ENCODE measurements at places on chromosomes 2 and 18.

- no peak for DNase-seq
These were observed 11.1 kb upstream of the SLC4A10 start for GRCh38 chr2:161613161-161613560.

- no peak for DNase-seq
These were observed 405.2 kb downstream of the ZEB2 start for GRCh38 chr2:144114760-144115159.

- DNase-seq: no peak
These were observed 96.0 kb upstream of the OTOS start for GRCh38 chr2:240236217-240237111.

GRCh38 chr2:168190590-168191336 is 56.6 kb downstream of the STK39 start:
- DNase-seq: no peak

DNA sequence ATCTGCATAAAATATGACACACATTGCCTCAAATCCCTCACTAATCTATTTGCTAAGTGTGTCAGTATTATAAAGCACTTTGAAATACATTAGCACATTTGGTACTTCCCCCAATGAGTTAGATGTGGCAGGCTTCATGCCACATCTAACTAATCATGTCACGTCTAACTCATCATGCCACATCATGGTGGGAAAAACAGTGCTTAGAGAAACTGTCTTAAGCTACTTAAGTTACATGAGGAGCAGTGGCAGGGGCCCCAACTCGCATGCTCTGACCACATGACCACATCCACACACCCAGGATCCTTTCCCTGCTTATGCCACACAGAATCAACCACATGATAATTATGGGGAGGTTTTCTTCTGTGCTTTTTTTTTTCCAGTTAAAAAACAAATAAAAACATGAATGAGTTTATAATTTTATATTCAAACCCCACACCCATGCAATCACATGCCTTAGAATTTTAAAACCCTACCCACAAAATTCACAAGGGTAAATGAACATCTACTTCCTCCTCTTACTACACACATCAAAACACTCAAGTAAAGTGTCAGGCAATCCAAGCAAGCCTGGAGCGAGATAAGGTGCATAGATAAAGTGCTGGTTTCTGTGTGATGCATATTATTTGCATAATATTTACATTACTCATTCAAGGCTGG is 1.6 kb downstream of the ABCA12 start:
- no peak for DNase-seq

DNA sequence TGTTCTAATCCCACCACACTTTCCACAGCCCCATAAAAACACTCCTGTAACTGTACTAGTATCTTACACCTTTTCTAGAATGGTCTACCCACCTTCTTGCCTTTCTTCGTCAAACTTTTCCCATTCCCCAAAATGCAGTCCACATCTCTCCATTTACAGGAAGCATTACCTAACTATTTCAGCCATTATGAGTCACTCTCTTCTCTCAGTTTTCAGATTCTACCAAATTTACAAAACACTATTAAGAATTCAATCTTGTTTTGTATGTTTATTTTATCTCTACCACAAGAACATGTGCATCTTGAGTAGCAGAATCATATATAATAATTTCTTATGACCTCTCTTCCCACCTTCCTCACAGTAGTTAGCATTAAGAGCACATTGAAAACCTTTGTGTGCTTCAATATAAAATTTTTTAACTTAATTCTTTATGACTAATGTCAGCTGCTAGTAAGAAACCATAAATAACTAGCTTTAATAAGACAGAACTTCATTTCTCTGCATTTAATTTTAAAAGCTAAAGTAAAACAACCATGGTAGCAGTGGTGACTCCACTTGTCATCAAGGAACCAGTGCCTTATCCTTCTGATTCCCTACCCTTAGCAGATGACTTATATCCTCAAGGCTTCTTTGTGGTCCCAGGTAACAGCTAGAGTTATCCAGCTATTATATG is 56.6 kb upstream of the MAP2 start:
- DNase-seq: no peak

- DNase-seq: no peak
These were observed 236.7 kb upstream of the MYT1L start for GRCh38 chr2:2567776-2568175.

DNA sequence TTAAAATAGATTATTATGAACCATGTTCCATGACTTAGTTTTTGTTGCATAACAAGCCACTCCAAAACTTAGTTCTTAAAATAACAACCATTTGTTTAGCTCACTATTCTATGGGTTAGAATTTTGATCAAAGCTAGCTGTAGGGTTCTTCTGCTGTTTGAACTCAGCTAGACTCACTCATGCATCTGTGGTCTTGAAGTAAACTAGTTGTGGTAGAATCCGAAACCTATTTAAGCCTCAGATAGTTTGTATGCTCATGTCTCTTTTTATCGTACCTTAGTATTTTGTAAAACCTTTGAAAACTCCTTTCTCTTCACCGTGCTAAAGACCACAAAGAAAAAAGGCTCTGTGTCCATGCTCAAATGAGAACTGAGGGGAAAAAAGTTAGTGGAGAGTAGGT is 166.6 kb downstream of the XIRP2 start:
- no peak for DNase-seq

GRCh38 chr18:12802538-12802937 is 81.5 kb downstream of the PTPN2 start:
- DNase-seq: no peak

GRCh38 chr2:219414857-219415256 is 3.3 kb upstream of the DES start:
- DNase-seq: no peak

- DNase-seq: no peak
These were observed 1.0 kb downstream of the CNNM3 start for GRCh38 chr2:96816836-96817702.

DNA sequence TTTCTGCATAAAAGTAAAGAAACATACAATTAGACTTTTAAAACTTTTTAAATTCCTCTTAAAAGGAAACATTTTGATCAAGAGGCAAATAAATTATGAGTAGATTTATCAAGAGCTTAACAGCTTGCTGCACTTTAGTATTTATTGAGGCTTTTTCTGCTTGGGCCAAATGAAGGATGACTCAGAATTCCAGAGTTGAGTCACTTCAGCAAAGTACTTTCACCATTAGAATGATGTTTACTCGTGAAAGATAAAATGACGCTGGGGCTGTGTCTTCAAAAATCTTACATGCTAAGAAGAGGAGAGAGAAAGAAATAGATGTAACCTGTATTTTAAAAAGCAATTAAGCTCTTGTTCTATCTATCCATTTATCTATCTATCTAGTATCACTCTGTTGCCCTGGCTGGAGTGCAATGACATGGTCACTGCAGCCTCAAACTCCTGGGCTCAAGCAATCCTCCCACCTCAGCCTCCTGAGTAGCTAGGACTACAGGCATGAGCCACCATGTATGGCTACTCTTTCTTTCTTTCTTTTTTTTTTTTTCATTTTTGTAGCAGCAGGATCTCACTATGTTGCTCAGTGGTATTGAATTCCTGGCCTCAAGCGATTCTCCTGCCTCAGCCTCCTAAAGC is 75.3 kb upstream of the RIOK3 start:
- no peak for DNase-seq

- no peak for DNase-seq
These were observed 649.1 kb downstream of the NYAP2 start for GRCh38 chr2:226048611-226049010.

DNA sequence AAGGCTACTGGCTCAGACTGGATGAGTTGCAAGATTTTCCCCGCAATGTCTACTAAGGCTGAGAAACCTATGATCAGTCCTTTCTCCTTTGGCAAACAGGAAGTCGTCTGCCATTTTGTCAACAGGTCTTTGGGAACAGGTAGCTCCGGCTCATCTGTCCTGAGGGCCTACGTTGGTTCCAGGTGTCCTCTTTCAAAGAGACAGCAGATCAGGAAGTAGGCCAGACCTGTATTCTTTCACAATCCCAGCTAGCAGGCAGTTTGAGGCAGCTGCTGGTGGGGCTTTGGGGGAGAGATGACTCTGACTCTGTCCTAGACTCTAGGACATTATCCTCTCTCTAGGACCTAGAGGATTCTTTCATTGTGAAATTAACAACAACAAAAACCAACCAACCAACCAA is 98.6 kb downstream of the ACTR2 start:
- no peak for DNase-seq

DNA sequence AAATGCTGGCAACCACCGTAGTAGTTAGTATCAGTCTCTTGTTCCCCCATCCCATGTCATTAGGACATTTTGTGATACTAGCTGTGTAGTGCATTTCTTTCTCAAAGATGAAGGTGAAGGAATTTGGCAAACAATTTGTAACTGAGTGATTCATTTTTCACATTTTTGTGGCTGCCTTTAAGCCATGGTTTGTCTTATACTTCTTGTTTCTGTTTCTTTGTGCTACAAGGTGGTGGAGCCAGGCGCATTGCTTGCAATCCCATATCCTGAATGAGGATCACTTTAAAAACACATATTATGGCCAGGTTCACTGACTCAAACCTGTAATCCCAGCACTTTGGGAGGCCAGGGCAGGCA is 40.6 kb downstream of the GPD2 start:
- no peak for DNase-seq

DNA sequence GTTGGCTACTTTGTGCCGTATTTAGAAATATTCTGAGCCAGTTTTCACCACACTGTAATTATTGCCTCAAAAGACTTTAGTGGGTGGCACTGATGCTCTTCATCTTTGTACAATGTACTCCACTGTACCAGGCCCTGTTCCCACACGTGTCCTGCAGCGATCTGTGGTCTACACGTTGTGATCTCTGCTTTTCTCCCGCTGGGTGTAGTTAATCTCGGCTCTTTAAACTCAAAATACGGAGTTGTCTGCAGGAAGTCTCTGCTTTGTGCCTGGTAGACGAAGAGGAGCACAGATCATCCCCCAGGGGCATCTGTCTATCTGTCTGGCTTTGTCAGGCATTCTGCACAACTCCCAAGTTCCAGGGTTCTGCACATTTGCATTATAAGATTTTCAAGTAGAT is 12.1 kb upstream of the GREB1 start:
- no peak for DNase-seq

- no peak for DNase-seq
These were observed 12.7 kb upstream of the KCNK3 start for GRCh38 chr2:26679867-26680266.

DNA sequence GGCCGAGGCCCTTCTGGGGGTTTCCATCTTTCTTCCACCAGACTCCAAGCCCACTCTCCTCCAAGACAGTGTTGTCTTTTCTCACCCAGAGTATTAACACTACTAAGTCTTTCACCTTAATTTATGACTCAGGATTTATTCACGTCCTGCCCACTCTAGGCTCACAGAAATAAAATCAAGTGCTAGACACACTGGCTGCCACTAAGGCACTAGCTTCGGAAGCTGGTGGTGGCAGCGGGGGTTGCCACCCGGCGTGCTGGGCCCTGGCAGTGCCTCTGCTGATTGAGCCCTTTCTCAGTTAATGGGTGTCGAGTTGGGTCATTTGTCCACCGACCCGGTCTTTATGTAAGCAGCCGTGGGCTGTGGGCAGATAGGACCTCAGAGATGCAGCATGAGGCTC is 93.6 kb upstream of the FZD5 start:
- no peak for DNase-seq

DNA sequence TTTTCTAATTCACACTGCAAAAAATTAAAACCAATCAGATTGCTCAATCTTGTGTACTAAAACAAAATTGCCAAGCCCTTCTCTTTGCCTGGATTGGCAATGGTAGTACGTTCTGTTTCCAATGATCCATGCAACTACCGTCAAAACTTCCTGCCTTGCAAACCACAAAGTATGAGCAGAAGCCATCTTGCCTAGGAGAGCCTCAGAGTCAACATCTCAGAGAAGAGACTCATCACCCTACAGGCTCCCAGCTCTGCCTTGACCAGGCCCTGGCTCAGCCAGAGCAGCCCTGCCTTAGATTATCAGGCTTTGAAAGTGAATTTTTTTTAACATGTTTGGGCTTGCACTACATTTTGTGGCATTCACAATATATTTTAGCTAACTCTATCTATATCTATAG is 574.1 kb downstream of the SATB2 start:
- DNase-seq: no peak

GRCh38 chr2:202530038-202530437 is 104.7 kb upstream of the FAM117B start:
- DNase-seq: no peak

- DNase-seq: no peak
These were observed 76.5 kb downstream of the OLA1 start for GRCh38 chr2:174171686-174172445.

DNA sequence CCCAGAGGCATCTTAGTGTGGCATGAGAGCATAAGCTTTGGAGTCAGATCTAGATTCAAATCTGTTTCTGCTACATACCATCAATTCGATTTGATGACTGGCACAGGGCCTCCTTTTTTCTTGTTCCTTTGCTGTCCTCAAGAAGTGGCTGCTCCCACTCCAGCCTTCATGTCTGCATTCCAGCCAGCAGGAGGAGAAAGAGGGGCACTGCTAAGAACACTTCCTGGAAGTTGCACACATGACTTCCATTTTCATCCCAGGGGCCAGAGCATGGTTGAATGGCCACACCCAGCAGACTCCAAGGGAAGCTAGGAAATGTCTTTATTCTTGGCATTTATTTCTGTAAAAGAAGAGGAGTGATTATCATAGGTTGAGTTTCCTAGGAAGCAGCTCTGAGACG is 50.4 kb downstream of the EML6 start:
- no peak for DNase-seq

DNA sequence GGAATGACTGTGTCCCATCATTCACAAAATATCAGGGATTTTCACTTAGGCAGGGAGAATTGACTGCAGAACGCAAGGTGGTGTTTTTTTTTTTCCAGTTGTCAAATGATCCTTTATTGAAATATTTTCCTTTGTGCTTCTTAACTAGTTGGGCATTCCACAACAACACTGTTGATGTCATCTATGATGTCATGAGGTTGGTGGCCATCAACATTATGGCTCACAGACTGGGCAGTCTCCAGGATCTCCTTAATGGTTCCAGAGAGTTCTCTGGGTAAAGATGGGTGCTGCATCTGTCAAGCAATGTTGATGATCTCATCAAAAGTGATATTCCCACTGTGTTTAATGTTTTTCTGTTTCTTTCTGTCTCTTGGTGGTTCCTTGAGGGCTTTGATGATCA is 31.8 kb upstream of the PLEKHM3 start:
- no peak for DNase-seq

- DNase-seq: no peak
These were observed 319.5 kb downstream of the TNS1 start for GRCh38 chr2:217683106-217683870.

DNA sequence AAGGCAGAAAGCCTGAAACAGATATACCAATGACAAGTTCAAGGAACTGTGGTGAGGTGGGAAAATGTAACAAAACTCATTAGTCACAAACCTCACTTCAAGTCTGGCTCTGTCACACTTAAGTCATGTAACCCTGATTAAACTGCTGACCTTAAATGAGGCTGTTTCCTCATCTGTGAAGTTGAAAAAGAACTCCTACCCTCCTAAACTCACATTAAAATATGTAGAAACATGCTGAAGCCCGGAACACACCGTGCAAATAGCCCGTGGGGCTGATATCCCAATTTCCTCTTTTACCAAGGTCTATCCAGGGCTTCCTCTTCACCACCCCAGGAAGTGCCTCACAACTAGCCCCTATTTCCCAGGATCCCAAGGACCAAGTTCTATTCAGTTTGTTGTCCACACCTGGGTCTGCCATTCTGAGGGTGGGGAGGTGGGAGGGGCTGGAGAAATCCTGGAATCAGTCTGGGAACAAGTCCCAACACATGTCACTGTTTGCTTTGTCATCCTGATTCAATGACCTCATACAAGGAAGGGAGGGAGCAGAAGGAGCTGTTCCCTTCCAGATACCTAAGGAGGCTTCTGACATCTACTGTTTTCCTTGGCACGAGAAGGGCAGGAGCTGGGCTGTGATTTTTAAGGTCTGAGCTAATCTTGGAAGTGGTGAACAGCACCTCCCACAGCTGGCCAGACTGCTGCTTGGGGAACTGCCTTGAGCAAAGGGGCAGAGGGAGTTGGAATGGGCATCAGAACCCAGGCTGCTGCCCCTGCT is 42.3 kb downstream of the SLC4A1AP start:
- peak; percentile 86 for DNase-seq

Data from thoracic aorta (tissue), 2 donors.